ENCODE measurements at places on chromosomes 2 and 18.

DNA sequence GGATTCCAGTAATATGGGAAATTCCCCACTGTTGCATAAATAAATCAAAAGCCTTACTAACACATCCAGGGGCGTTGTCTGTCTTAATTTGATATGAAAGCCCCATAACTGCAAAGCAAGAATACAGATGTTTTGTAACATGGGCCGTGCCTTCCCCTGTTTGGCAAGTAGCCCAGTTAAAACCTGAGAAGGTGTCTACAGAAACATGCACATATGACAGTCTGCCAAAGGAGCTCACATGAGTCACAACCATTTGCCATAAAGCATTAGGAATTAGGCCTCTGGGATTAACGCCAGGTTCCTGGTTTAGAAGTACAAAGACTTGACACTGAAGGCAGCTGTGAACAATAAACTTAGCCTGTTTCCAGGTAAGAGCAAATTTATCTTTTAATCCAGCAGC is 43.1 kb upstream of the LONRF2 start:
- DNase-seq: no peak

DNA sequence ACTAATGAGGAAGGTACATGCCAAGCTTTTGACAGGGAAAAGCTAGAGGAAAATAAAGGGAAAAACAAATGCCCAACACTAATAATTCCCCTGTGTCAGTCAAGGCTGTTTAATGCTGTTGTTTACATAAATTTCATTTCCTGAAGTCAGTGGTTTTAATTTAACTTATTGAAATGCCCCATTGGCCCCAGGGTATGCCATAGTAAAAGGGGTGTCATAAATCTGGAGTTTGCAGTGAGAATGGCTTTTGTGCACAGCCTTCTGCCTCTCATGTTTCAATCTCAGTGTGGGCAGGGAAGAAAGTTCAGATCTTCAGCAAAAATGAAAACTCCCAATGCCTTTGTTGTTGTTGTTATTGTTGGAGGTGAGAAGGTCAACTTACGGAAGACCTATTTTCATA is 550.1 kb upstream of the DCC start:
- DNase-seq: no peak

- peak; percentile 62 for DNase-seq
Observed at GRCh38 chr2:84888401-84889276, 7.8 kb upstream of the TRABD2A start.

GRCh38 chr2:27707462-27708256 is 44.0 kb downstream of the SLC4A1AP start:
- no peak for DNase-seq

DNA sequence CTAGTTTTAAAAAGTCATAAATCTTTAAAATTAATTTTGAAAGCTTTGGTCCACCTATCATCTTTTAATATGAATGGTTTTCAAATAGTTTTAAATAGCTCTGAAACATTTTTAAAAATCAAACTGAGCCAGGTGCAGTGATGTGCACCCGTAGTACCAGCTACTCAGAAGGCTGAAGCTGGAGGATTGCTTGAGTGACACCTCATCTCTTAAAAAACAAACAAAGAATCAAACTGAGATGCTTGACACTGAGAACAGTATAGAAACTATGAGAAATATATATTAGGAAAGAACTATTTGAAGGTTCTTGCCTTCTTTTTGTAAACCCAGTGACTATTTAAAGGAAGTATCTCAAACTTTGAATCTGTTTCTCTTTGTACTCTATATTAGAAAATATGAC is 67.4 kb downstream of the BARD1 start:
- DNase-seq: no peak

DNA sequence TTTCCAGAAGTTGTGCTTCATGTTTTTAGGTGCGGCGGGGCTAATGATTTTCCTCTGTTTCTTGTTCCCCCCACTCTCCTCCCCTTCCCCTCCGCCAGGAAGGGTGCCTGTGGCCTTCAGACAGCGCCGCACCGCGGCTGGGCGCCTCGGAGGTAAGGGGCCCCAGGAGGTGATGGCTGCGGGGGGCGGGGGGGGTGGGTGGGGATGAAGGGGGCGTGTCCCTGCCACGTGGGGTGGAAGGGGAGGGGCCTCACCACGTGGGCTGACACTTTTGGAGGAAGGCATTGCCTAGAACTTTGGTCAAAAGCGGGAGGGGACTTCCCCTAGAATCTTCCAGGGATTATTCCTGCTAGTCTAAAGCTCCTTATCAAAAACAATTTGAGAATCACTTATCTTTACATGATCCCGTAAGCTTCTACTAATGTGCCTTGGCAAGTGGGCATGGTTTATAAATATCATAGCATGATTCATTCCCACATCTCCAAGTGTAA is 83.1 kb downstream of the FAM210A start:
- no peak for DNase-seq

DNA sequence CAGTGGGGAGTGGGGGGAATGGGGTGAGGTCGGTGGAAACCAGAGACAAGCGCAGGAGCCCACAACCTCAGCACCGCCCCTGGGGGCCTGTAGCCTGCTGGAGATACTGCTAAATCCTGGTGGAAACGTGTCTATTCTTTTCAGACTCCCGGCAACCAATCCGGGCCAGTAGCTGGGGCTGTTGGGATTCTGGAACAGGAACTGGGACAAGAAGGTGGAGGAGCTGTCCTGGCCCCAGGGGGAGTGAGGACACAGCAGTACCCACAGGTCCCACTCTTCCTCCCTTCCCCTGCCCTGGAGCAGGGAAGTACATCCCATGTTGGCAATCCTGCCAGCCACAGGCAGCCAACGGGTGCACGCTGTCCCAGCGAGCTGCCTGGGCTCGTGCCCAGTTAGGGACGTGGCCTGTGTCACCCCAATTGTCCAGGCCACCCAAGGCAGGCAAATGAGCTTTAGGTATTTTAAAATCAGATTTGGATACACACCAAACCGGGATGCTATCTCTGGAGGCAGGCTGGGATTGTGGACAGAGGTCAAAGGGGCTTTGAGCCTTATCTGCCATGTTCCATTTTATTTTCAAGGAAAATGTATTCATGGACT is 51.8 kb downstream of the HS1BP3 start:
- DNase-seq: no peak

- no peak for DNase-seq
Observed at GRCh38 chr2:180203972-180204371, 196.9 kb upstream of the CWC22 start.

- no peak for DNase-seq
Observed at GRCh38 chr2:70807102-70807827, 13.1 kb downstream of the CLEC4F start.

GRCh38 chr18:26764586-26764985 is 100.9 kb downstream of the AQP4 start:
- DNase-seq: no peak

DNA sequence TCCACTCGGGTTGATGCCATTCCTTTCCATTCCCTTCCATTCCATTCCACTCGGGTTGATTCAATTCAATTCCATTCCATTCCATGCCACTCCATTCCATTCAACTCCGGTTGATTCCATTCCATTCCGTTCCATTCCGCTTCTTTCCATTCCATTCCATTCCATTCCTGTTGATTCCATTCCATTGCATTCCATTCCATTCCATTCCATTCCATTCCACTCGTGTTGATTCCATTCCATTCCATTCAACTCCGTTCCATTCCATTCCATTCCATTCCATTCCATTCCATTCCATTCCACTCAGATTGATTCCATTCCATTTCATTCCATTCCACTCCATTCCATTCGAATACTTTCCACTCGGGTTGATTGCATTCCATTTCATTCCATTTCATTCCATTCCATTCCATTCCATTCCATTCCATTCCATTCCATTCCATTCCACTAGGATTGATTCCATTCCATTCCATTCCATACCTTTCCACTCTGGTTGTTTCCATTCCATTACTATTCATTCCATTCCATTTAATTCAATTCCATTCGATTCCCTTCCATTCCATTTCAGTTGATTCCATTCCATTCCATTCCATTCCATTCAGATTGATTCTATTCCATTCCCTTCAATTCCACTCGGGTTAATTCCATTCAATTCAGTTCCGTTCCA is 1141.8 kb downstream of the RPIA start:
- DNase-seq: no peak

- no peak for DNase-seq
Observed at GRCh38 chr2:95019572-95019971, 5.9 kb upstream of the MAL start.

- DNase-seq: no peak
Observed at GRCh38 chr18:79476031-79476917, 80.5 kb downstream of the NFATC1 start.

DNA sequence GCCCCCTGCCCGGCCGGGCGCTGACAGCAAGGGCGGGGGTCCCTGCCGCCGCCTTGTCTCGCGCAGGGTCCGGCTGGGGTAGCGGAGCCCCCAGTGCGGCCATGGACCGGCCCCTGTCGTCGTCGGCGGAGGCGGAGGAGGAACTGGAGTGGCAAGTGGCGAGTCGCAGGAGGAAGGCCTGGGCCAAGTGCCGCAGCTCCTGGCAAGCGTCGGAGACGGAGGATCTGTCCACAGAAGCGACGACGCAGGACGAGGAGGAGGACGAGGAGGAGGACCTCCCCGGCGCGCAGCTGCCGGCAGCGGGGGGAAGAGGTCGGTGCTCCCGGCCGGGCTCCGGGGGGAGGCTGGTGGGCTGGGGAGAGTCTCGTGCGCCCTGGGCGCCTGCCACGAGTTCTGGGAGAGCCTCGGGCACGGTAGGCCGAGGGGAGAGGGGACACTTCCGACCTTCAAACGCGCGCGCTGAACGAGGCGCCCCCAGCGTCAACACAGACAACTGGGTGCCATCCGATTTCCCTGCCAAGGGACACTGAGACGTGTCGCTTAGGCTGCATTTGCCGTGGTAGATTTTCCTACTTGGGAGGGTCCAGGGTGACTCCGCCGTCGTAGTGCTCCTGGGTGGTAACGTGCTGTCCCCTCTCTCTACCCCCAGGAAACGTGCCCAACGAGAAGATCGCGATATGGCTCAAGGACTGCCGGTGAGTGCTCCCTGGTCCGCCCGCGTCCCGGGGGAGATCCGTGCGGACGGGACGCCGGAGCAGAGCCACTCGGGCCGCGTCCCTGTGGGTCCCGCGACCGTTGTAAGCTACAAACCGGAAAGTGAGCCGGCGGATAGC is 652 bp downstream of the ITPRID2 start:
- peak; percentile 63 for DNase-seq

DNA sequence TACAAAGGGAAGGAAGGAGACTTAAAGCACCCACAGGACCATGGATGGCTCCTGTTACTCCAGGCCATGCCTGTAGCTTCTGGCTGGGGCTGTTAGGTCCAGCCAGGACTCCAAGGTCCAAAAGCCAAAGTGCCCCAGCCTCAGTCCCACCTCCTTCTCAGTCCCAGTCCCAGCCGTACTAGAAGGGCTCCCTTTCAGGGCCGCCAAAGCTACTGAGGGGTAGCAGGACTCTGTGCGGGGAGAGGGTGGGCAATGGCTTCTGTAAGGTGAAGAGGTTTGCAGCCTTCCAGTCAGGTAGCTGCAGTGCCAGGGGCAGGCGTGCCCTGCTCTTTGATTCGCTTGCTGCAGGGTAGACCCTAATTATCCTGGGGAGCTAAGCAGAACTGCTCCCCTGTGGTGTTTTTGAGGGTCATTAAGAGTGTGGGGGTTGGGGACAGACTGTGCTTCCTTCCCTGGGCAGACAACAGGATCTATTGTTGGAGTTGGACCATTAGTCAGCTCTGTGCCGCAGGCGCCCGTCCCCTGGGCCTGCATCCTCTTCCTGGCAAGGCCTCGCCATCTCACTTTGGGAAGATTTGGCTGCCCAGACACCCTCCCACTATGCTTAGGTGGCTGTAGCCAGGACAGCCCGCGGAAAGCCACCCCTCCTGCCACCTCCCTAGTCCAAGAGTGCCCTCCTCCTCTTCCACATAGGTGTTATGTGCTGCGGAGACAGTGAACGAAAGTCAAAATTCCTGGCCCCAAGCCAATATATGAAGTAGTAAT is 118.8 kb downstream of the ZBTB7C start:
- no peak for DNase-seq

GRCh38 chr2:237642038-237642734 is 14.8 kb downstream of the LRRFIP1 start:
- DNase-seq: no peak

GRCh38 chr2:142044197-142044596 is 86.6 kb downstream of the LRP1B start:
- no peak for DNase-seq

DNA sequence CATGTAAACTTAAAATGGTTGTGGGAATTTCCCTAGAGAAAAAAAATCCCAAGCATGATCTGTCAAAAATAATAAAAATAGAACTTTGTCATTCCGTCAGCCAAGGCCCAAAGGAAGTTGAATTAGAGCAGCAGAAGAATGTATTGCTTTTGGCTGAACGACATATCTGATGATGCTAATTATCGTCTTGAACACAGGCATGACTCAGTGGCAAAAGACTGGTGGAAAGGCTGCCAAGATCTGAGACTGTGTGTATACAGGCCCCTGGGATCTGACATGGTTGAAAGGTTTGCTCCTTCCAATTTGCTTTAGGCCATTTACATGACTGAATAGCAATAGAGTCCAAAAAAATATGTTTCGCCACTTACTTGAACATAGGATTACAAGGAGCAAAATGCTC is 1057.1 kb upstream of the CRIM1 start:
- no peak for DNase-seq

DNA sequence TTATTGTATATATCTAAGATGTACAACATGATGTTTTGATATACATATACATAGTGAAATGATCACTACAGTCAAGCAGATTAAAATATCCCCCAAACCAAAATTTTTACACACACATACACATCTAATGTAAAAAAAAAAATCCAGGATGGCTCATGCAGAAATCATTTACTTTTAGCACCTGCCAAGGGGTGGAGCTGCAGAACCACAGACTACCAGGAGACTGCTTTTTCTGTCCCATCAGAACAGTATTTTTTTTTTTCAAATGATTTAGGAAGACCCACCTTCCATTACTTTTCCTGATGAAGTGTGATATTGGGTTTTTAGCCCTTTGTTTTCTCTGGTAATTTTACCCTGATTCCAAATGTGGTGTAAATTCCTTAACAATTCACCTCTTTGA is 61.9 kb downstream of the AQP4 start:
- no peak for DNase-seq

DNA sequence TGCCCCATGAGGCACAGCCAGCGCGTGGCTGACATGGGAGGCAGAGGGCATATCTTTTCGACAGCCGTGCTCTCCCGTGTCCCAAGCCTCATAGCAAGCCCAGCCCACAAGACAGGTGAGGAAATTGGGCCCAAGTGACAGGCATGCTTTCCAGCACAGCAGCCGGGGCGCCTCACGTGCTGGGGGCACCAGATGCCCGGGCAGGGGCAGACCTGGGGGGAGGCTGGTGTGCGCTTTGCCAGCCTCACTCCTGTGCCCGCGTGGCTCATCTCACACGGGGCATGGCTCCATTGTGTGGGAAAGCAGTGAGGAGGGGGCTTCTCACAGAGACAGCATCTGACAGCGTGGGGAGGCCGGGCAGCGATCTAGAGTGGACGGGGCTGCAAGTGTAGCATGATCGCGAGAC is 93.2 kb downstream of the USP40 start:
- DNase-seq: no peak

GRCh38 chr2:168573128-168573903 is 117.2 kb downstream of the CERS6 start:
- DNase-seq: no peak

- no peak for DNase-seq
Observed at GRCh38 chr2:208363485-208363884, 43.1 kb upstream of the PTH2R start.

- no peak for DNase-seq
Observed at GRCh38 chr18:2840521-2840920, 6.3 kb upstream of the EMILIN2 start.
